ENCODE measurements at places on chromosomes 7 and 10.

DNA sequence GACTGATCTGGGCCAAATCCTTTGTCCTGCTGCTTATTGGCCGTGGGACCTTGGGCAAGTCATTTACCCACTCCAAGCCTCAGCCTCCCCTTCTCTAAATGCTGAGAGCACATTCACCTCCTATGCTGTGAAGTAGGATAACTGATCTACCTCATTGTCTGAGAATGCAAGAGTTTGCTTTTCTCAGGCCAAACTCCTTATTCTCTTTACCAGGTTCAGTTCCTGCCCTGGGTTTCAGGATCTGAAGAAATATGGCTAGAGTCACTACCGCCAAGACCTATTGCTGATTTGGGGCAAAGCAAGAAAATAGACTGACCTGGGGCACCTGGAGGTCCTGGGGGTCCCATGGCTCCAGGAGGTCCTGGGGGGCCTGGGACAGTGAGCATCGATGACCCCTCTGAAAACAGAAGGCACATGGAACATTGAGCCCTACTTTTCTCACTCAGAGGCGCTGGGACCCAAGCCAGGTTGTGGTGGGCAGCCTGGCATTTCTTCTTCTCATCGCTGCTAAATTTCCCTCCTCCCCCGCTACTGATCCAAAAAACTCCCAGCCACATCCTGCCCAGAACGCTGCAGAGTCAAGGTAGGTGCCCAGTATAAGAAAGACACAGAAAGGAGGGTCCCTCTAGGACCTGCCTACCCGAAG is 42.4 kb downstream of the COL17A1 start:
- no peak for DNase-seq

DNA sequence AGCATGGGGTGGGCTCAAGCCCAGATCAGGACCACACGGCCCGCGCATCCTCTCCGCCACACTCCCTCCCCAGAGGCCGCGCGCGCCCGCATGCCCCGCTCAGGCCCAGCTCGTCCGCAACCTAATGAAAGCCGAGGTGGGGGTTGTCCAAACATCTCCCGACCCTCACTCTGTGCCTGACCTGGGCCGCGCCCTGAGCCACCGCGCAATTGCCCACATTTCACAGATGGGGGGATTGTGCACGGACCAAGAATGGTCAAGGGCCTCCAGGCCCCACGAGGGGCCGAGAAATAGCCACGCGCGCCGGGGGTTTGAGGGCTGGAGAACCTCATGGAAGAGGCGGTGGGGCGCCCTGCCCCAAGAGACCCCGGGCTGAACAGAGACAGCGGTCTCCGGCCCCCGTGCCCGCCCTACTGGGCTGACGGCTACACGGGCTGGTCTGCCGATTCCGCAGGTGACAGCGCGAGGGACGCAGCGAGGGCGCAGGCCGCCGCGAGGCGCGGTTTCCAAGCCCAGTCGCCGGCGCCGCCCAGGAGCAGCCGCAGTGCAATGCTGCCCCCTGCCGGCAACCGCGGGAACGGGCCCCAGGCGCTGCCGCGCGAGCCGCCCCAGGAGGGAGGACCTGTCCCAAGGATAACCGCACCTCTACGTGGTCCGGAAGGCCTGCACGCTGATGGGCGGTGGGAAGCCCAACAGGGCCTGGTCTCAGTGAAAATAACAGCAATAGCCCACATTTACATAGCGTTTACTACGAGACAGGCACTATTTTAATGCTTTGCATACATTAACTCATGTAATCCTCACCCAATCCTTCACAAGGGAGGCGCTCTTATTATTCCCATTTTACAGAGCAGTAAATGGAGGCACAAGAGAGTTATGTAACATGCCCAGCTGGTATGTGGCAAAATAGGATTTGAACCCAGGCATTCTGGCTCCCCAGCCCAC is 10.5 kb upstream of the GRID1 start:
- peak; percentile 86 for DNase-seq

GRCh38 chr7:43528576-43529354 is 54.1 kb upstream of the STK17A start:
- DNase-seq, result no peak

DNA sequence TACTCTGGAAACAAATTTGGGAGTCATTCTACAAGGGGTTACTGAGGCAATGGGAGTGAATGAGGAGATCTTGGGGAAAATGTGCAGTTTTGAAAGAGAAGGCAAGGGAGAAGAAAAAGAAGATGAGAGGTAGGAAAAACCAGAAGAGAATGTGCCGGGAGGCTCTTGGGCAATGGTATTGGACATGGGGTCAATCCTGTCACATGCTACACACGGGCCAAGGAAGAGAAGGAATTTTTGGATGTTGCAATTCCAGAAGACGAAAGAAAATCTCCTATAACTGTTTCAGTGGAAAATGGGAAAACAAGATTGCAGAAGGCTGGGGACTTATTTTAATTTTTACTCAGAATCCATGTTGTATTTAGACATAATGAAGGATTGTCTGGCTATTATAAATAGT is 615.0 kb downstream of the PHTF2 start:
- no peak for DNase-seq

DNA sequence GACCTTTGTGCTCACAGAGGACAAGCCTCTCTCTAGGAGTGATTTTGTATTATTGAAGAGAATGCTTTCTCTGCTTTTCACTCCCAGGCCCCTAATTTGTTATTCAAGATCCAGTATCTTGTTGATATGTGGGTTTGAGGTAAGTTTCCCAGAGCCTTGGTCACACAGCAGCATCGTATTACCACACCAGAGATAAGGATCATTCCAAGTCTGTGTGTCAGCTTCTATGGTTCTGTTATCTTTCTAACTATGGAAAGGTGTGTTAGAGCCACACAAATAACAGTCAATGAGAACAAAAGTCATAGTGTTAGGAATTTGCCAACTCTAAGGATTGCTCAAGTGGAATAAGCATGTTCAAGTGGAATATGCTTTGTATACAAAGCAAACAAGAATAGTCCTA is 1208.3 kb downstream of the GATA3 start:
- no peak for DNase-seq

DNA sequence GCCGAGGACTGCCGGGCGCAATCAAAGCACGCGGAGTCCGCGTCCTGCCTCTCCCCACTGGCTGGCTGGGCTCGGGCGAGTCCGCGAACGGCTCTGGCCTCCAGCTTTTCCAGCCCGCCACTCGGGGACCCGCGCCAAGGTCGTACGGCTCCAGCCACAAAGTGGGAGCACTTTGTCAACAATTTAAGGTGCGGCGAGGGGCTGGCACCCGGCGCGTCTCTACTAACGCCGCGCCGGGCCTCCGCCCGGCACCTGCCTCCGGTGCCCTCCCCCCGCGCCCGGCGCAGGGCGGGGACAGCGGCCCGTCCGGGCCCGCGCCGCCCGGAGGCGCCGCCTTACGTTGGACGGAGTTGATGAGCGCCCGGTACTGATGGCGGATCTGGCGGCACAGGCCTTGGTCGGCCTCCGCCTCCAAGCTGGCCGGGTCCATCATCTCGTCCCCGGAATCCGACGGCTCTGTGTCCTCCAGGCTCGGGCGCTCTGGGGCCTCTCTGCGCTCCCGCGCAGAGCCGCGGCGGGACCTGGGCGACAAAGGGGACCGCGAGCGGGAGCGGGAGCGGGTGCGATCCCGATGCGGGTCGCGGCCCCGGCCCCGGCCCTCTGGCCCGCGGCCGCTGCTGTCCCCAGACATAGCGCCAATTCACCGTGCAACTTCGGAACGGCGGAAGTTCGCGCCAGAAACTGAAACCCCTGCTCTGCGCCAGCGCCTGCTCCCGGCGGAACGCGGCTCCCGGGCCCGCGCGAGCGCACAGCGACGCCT is at the start of gene NSMCE4A:
TSS of gene NSMCE4A (minus strand) at position 683 of the 760 bp plus-strand sequence. CDS start at position 631, 52 bp downstream.
- DNase-seq, result peak; percentile 80

DNA sequence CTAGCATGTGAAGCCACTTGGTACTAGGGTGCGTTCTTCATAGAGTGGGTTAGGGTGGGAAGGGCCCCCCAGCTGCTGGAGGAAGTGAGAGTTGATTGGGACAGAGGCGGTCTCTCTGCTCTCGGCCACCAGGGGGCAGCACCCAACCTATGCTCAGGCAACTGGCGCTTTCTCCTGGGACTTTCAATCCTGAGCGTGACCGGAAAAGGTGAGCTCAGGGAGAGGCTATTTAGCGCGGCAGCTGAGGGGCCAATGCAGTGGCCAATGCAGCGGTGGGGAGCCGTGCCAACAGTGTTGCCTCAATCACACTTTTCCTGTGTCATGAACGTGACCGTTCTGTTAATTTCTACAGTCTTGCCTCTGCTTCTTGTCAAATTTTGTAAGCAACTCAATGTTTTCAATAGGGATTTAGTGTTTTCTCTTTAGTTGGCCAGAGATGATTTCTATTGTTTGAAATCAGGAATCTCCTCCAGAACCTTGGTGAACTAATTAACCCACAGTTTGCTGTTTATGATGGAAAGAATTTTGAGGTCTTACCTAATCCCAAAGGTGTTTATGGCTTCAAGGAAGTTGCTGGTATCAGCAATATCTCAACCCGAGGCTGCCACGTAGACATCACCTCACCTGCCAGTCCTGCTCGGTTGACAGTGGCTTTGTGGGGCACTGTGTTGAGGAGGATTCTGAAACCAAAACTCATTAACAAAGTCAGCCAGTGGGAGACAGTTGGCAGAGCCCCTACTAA is 67.9 kb upstream of the PDZD8 start:
- DNase-seq, result peak; percentile 47

DNA sequence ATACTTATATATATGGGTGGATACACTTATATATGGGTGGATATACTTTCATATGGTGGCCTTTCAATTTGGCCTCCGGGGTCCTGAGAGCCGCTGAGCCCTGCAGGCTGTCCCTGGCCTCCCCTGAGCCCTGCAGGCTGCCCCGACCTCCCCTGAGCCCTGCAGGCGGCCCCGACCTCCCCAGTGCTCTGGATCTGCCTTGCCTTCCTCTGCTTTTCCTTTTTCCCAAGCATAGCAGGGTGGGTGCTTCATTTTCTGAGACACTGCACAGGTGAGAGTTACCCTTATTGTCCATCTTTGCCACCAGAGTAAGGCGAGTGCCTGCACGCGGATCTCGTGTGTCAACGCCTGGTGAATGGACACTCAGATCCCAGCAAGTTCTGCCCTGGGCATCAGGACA is 106.6 kb downstream of the VIPR2 start:
- DNase-seq, result no peak

DNA sequence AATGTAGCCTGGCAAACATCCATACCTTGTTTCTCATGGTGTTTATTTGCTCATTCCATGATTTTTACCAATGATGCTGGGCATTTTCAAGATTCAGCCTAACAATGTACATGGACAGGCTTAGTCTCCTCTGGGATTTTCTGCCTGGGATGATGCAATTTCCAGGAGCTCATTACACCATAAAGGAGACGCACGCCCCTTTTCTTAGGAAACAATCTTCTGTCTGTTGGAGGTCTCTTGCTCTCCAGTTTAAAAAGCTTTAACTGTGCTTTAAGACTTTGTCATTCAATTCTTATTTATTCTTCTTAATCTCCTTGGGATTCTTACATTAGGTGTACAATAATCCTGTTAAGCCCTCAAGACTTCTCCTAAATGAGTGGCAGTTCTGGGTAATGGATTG is 150.3 kb upstream of the NRP1 start:
- DNase-seq, result no peak

DNA sequence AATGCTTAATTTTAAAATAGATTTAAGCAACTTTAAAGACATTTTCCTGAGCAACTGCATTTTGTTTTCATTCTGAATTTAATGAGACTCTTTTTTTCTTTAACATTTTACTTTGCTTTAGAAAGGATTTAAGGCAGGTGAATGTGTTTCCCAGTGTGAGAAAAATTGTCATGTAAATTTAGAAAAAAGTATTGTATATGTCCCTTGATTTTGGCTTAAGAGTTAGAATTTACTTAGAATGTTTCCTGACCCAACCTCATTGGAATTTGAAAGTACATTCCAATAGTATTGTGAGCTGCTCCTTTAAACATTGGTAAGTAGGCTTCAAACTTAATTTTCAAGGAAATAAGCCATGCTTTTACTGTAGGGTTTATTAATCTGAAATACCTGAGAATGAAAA is 110.2 kb downstream of the PTEN start:
- no peak for DNase-seq

DNA sequence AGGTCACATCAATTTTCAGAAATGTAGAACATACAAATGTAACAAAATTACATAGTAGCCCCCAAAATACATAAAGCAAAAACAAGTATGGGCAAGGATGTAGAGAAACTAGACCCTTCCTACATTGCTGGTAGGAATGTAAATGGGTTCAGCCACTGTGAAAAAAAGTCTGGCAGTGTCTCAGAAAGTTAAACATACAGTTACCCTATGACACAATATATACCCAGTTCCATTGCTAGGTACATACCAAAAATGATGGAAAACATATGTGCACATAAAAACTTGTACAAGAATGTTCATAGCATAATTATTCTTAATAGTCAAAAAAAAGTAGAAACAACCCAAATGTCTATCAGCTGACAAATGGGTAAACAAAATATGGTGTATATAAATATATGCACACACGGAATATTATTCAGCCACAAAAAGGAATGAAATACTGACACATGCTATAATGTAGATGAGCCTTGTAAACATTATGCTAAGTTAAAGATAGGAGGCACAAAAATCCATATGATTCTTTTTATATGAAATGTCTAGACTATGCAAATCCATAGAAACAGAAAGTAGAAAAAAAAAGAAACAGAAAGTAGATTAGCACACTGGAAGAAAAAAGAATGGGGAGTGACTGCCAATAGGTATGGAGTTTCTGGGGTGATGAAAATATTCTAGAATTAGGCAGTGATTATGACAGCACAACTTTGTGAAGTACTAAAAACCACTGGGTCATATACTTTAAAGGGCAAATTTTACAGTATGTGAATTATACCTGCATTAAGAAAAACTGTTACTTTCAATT is 13.5 kb downstream of the HERPUD2 start:
- DNase-seq, result no peak

- no peak for DNase-seq
Measured at GRCh38 chr7:50679218-50680007, 103.3 kb downstream of the GRB10 start.

- DNase-seq, result no peak
Measured at GRCh38 chr10:3340127-3340730, 167.6 kb upstream of the PITRM1 start.

Measured in activated naive CD4-positive, alpha-beta T cell treated with Interleukin-2 at 50 U/mL for 16 hours (primary cell).